ENCODE measurements at places on chromosomes 4 and X. TPM values are rescaled to one million over a fixed set of nuclear protein-coding genes. Genes with fewer than 3 reads are reported as not detected.

Gene PAGE1
- total RNA-seq, result not detected

- H3K27ac ChIP-seq, result no peak overlapping the region
- no peaks in the 10 kb centered on the region for H3K27me3 ChIP-seq
- H3K36me3 ChIP-seq, result no peaks in the 10 kb centered on the region
- no peak for DNase-seq
Observed at GRCh38 chr4:123659262-123659661, 262.7 kb downstream of the SPRY1 start.

Gene ENOPH1
- total RNA-seq, result 35.4 TPM

DNA sequence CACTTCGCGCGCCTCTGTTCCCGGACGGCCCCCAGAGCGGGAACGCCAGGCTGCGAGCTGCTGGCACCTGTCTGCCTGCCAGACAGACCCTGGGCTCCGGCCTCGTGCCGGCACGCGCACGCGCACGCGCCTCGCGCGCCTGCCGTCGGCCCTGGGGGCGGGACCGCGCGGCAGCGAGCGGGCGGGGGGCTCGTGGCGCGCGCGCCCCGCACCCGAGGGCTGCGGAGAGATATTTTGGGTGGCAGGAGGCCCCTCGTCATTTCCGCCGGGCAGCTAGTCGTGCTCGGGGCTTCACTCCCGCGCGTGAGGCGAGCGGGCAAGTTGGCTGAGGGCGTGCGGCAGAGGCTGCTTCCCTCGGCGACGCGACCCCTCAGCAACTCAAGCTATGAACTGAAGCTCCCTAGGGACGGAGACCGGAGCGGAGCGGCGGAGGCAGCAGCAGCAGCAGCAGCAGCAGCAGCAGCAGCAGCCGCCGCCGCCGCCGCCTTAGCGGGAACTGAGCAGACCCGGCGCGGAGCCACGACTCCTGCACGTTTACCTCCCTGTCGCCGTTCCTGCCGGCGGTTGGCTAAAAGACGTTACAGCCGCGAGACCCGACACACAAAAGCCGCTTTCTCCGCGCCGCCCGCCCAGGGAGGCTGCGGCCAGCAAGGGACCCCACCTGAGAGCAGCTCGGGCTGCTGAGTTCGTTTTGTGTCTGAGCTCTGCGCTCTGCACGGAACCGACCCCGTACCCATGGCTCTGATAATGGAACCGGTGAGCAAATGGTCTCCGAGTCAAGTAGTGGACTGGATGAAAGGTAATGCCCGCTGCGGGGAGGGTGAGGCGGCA, at the start of gene CNKSR2:
CNKSR2 (plus strand) TSS at position 256 of the 831 bp plus-strand sequence; CDS start at position 736, 480 bp downstream.
- no peak within 1 kb of the TSS for H3K27ac ChIP-seq
- no peaks in the 10 kb centered on the region for H3K4me1 ChIP-seq
- no peaks in the 10 kb centered on the region for H3K36me3 ChIP-seq
- H3K27me3 ChIP-seq, result peaks cover 18% of the 10 kb centered on the region
- peak within 1 kb of the TSS; percentile 68 for H3K4me3 ChIP-seq
- peak; percentile 81 for DNase-seq

DNA sequence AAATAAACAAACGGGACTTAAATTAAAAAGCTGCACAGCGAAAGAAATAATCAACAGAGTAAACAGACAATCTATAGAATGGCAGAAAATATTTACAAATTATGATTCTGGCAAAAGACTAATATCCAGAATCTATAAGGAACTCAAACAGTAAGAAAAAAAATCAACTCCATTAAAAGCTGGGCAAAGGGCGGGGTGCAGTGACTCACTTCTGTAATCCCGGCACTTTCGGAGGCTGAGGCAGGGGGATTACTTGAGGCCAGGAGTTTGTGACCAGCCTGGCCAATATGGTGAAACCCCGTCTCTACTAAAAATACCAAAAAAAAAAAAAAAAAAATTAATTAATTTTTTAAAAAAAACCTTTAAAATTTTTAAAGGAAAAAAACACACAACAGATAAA, 109.0 kb downstream of the ATP11C start:
- no peak overlapping the region for H3K4me3 ChIP-seq
- peak overlapping the region; percentile 43 for H3K27ac ChIP-seq
- H3K27me3 ChIP-seq, result no peaks in the 10 kb centered on the region
- peaks cover 34% of the 10 kb centered on the region for H3K4me1 ChIP-seq
- no peaks in the 10 kb centered on the region for H3K36me3 ChIP-seq

DNA sequence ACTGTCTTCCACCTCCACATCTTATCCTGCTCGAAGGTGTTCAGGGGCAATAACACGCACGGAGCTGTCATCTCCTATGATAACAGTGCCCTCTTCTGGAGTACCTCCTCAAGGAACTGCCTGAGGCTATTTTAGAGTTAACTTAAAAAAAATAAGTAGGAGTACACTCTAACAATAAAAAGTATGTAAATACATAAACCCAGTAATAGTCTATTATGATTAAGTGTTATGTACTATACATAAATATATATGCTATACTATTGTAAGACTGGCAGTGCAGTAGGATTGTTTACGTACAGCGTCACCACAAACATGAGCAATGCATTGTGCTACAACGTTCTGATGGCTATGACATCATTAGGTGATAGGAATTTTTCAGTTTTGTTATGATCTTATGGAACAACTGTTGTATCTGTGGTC, 34.5 kb upstream of the TLR2 start:
- H3K4me3 ChIP-seq, result no peak overlapping the region
- no peak overlapping the region for H3K27ac ChIP-seq
- no peaks in the 10 kb centered on the region for H3K4me1 ChIP-seq
- no peak for DNase-seq
- no peaks in the 10 kb centered on the region for H3K36me3 ChIP-seq

- no peaks in the 10 kb centered on the region for H3K27me3 ChIP-seq
- no peak overlapping the region for H3K4me3 ChIP-seq
- DNase-seq, result no peak
- no peaks in the 10 kb centered on the region for H3K36me3 ChIP-seq
- H3K27ac ChIP-seq, result no peak overlapping the region
- H3K4me1 ChIP-seq, result no peaks in the 10 kb centered on the region
Observed at GRCh38 chr4:99324361-99324760, 3.2 kb upstream of the ADH1B start.

Gene SLC26A1
- total RNA-seq, result 0.36 TPM

- peak; percentile 35 for DNase-seq
- no peaks in the 10 kb centered on the region for H3K36me3 ChIP-seq
- no peak overlapping the region for H3K4me3 ChIP-seq
- H3K27me3 ChIP-seq, result no peaks in the 10 kb centered on the region
Observed at GRCh38 chr4:116925900-116926457, 159.4 kb downstream of the TRAM1L1 start.

Gene GSX2
- total RNA-seq, result not detected

Gene PDZD4
- under 0.01 TPM for total RNA-seq

DNA sequence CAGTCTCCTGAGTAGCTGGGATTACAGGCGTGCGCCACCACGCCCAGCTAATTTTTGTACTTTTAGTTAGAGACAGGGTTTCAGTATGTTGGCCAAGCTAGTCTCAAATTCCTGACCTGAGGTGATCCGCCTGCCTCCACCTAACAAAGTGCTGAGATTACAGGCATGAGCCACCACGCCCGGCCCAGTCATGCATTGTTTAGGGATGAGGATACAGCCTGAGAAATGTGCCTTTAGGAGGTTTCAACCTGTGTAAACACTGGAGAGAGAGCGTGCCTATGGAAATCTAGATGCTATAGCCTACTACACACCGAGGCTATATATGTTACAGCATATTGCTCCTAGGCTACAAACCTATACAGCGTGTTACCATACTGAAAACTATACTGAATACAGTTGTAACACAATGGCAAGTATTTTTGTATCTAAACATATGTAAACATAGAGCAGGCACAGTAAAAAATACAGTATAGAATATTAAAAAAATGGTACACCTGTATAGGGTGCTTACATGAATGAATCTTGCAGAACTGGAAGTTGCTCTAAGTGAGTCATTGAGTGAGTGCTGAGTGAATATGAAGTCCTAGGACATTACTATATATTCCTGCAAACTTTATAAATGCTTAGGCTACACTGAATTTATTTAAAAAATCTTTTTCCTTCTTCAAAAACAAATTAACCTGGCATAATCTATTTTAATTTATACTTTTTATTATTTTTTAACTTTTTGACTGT, 588.2 kb upstream of the ADGRL3 start:
- no peaks in the 10 kb centered on the region for H3K27me3 ChIP-seq
- no peak overlapping the region for H3K27ac ChIP-seq
- H3K4me3 ChIP-seq, result no peak overlapping the region
- DNase-seq, result no peak
- no peaks in the 10 kb centered on the region for H3K4me1 ChIP-seq
- H3K36me3 ChIP-seq, result no peaks in the 10 kb centered on the region

- peaks cover 14% of the 10 kb centered on the region for H3K27me3 ChIP-seq
- no peaks in the 10 kb centered on the region for H3K36me3 ChIP-seq
- H3K4me3 ChIP-seq, result no peak overlapping the region
- H3K4me1 ChIP-seq, result peaks cover 8% of the 10 kb centered on the region
Observed at GRCh38 chrX:132092439-132093065, 35.3 kb downstream of the FRMD7 start.

GRCh38 chr4:6137027-6137746, 63.2 kb downstream of the JAKMIP1 start:
- no peaks in the 10 kb centered on the region for H3K4me1 ChIP-seq
- no peak for DNase-seq
- no peak overlapping the region for H3K27ac ChIP-seq
- no peaks in the 10 kb centered on the region for H3K36me3 ChIP-seq

DNA sequence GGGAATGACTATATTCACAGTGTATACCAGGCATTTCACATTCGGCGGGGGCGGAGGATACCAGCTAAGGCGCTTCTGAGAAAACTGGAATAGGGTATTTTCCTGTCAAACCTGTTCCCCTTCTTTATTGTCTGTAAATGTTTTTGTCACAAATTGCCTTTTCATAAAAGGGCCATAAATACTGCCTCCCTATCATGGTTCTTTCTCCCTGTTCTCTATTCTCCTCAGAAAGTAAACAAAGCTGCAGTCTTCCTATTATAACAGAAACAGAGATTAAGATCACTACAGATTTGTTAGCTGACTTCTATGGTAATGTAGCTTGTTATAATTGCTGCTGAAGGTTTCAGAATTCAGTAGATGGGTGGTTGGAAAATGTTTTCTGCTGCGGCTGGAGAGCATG, 32.2 kb downstream of the MID2 start:
- no peak overlapping the region for H3K4me3 ChIP-seq
- DNase-seq, result no peak
- no peaks in the 10 kb centered on the region for H3K36me3 ChIP-seq
- H3K4me1 ChIP-seq, result no peaks in the 10 kb centered on the region

Gene PRDM8
- 5.0 TPM for total RNA-seq

DNA sequence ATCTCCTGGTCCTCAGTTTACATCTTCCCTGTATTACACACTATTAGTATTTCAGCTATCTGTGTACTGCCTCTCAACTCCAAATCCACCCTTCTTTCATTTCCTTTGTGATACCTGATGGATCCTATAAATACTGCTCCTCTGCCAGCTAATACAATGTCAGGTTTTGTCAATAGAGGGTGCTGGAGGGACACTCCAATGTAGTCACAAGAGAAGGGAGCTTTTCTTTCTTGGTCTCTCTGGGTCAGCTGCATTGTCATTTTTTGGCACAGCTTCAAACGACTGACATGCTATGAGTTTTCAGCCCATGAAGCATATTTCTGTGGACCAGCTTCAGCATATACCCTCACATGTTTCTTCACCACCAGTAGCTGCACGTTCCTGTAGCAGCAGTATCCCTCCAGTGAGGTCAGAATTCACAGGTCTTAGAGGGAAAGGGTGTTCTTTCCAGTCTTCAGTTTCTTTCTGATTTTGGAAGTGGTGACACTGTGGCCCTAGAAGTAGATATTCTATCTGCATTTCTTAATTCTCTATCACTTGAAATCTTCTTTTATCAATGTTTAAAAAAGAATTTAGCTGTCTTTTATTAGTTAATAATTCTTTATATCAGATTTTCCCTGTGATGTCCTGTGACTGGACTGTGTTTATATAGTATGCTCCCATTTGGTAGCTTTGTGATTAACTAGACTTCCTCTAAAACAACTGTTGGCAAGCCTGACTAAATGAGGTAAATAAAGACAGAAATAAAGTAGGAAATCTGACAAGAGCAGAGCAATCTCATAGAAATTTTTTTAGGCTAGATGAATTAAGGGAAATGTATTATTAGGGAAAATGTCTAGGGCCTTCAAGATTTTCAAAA, 60.6 kb downstream of the GABRA2 start:
- H3K36me3 ChIP-seq, result no peaks in the 10 kb centered on the region
- no peak overlapping the region for H3K27ac ChIP-seq
- H3K27me3 ChIP-seq, result no peaks in the 10 kb centered on the region
- H3K4me1 ChIP-seq, result no peaks in the 10 kb centered on the region
- H3K4me3 ChIP-seq, result no peak overlapping the region

DNA sequence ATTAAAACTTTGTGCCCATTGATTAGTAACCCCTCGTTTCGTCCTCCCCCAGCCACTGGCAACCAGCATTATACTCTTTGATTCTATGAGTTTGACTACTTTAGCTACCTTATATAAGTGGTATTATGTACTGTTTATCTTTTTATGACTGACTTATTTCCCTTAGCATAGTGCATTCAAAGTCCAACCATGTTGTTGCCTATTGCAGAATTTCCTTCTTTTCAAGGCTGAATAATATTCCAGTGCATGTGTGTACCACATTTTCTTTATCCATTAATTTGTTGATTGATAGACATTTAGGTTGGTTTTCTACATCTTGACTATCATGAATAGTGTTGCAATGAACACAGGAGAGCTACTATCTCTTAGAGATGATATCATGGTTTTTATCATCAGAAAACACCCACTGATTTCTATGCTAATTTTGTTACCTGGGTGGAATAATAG, 3.2 kb downstream of the ALB start:
- no peak overlapping the region for H3K27ac ChIP-seq
- H3K4me1 ChIP-seq, result no peaks in the 10 kb centered on the region
- H3K36me3 ChIP-seq, result no peaks in the 10 kb centered on the region
- peaks cover 13% of the 10 kb centered on the region for H3K27me3 ChIP-seq

Gene MAGEC2
- total RNA-seq, result not detected

GRCh38 chr4:56060036-56060435, 111.3 kb downstream of the CEP135 start:
- no peaks in the 10 kb centered on the region for H3K36me3 ChIP-seq
- H3K27me3 ChIP-seq, result peaks cover 3% of the 10 kb centered on the region
- no peak overlapping the region for H3K4me3 ChIP-seq

DNA sequence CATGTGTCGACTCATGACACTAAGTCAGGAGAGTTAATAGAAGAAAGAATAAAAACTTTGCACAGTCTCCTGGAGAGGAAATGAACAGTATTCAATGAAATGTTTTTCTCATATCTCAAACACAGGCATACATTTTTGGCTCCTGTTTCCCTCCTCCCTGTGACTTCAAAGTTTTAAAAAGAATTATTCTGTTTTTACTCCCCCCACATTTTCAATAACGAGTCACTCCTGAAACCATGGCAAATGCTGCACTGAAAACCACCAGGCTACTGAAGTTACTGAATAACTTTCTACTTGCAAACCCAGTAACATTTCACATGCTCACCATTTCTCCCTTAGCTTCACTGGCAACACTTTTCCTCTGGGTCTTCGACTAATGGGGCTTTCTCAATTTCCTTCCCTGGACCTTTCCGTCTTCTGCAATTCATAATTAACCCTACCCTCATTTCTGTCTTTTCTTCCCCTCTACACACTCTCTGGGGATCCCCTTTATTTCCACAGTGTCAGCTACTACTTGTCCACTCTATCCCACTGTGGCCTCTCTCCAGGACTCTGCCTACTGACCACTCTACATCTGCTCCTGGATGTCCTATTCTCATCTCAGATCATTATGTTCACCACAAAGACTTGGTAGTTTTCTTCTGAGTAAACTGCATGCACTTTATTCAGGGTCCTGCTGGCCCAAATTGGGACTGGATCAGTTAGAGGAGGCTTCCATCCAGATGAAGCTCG, 225.8 kb upstream of the ETNPPL start:
- H3K4me3 ChIP-seq, result no peak overlapping the region
- H3K4me1 ChIP-seq, result peaks cover 12% of the 10 kb centered on the region
- no peak overlapping the region for H3K27ac ChIP-seq
- no peak for DNase-seq
- no peaks in the 10 kb centered on the region for H3K36me3 ChIP-seq
- no peaks in the 10 kb centered on the region for H3K27me3 ChIP-seq

Gene ERVMER34-1
- total RNA-seq, result not detected
